Esophagus squamous epithelium (tissue), 5 donors: ENCODE measurements at places on chromosomes 7 and 10. TPM values are rescaled to one million over a fixed set of nuclear protein-coding genes. Genes with fewer than 3 reads are reported as not detected.

GRCh38 chr7:141911391-141911790, 4.8 kb upstream of the OR9A4 start:
- DNase-seq, result no peak
- no peak overlapping the region for H3K4me3 ChIP-seq
- H3K27me3 ChIP-seq, result no peaks in the 10 kb centered on the region
- no peak overlapping the region for H3K27ac ChIP-seq
- no peaks in the 10 kb centered on the region for H3K4me1 ChIP-seq

JCAD gene
- total RNA-seq, result 8.1 TPM

GRCh38 chr10:49478819-49479218, 60.1 kb downstream of the ERCC6 start:
- no peak overlapping the region for H3K4me3 ChIP-seq
- no peak overlapping the region for H3K27ac ChIP-seq
- peaks cover 5% of the 10 kb centered on the region for H3K36me3 ChIP-seq
- DNase-seq, result no peak
- no peaks in the 10 kb centered on the region for H3K27me3 ChIP-seq
- no peaks in the 10 kb centered on the region for H3K4me1 ChIP-seq

DNA sequence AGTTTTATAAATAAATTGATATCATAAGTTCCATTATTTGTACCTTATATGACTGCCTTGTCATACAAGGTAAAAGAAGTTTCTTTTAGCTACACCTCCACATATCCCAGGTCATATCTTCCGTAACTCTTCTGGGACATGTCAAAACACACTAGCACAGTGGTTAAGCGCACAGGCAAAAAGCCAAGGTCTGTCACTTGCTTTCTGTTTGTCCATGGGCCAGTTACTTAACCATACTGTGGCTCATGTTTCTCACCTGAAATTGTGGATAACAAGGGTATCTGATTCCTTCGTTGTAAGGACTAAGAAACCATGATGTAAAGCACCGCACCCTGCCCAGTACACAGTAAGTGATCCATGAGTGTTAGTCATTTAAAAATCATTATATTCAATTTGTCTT, 56.2 kb downstream of the SEMA3D start:
- no peak for DNase-seq
- no peaks in the 10 kb centered on the region for H3K36me3 ChIP-seq
- H3K4me1 ChIP-seq, result no peaks in the 10 kb centered on the region
- H3K4me3 ChIP-seq, result no peak overlapping the region
- H3K27me3 ChIP-seq, result no peaks in the 10 kb centered on the region

GRCh38 chr10:32951111-32951510, 6.9 kb downstream of the ITGB1 start:
- no peaks in the 10 kb centered on the region for H3K36me3 ChIP-seq
- no peak for DNase-seq
- H3K27me3 ChIP-seq, result no peaks in the 10 kb centered on the region
- no peak overlapping the region for H3K4me3 ChIP-seq

DNA sequence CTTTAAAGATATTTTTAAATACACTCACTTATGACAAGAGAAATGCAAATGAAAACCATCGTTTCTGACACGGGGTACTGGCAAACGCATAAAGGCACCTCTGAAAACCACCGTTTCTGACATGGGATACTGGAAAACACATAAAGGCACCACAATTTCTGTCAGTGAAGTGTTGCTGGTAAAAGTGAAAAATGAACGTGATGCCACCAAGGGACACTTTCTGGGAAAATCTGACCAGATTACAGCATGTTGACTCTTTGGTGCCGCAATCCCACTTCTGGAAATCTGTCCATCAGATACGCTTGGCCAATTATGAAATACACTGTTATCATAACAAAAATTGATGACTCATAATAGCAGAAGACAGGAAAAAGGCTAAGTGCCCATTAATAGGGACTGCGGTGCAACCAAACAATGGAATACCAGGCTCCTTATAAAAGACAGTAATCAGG, 131.7 kb downstream of the ZMYND11 start:
- no peak overlapping the region for H3K27ac ChIP-seq
- H3K36me3 ChIP-seq, result no peaks in the 10 kb centered on the region
- H3K4me3 ChIP-seq, result no peak overlapping the region
- no peaks in the 10 kb centered on the region for H3K4me1 ChIP-seq

GRCh38 chr10:121598263-121599249, at the start of gene FGFR2:
TSS of gene FGFR2 (minus strand) at chr10:121598444. CDS start at chr10:121593817, 4,627 bp downstream.
- H3K27ac ChIP-seq, result peak within 1 kb of the TSS; percentile 92
- no peaks in the 10 kb centered on the region for H3K27me3 ChIP-seq
- H3K4me1 ChIP-seq, result peaks cover 14% of the 10 kb centered on the region
- DNase-seq, result no peak
- no peaks in the 10 kb centered on the region for H3K36me3 ChIP-seq
- H3K4me3 ChIP-seq, result peak within 1 kb of the TSS; percentile 63

DNA sequence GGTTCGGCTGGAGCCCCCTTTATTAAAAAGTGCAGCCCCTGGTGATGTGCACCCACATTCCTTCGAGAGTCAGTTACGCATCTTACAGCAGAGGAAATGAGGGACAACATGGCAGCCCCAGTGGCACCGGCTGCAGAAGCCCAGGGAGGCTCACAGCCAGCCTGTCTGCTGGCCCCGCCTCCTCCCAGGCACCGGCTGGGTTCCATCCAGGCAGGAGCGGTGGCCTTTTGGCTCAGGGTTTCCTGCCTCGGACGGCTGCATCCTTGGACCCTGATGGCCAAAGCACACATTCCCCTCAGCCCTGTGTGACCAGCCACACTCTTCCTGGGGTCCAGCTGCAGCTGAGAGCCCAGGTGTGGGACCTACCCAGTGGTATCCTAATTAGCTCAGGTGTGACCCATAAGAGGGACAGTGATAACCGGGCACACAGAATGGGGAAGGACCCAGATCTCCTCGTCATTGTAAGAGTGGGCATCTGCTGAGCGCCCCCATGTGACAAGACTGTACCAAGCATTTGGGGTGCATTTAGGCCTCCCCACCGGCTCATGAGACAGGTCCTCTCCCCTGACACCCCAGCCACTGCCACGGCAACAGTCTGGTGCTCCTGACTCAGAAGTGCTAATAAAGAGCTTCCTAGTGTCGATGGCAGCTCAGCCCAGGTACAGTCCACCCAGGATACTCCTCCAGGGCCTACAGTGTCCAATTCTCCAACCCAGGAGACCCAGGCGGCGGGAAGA, 63.3 kb upstream of the CHST15 start:
- H3K27me3 ChIP-seq, result no peaks in the 10 kb centered on the region
- no peak for DNase-seq
- H3K4me1 ChIP-seq, result peaks cover 39% of the 10 kb centered on the region
- no peak overlapping the region for H3K4me3 ChIP-seq

DNA sequence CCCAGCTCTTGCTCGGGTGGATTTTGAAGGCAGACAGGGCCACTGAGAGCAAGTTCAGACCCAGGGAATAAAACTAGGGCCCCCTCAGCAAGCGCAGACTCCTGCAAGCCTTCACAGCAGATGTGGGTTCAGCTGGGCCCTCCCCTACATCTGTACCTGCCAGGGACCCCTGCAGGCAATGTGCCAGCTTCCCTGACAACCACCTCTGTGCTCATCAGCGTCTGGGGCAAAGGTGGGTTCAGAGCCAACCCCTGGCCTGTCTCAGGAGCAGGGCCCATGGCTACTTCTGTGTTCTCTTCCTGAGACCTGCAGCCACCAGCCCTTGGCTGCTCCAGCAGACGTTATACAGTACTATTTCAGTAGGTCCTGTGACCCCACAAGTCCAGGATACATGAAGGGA, 189.5 kb downstream of the DIP2C start:
- DNase-seq, result no peak
- peak overlapping the region; percentile 11 for H3K27ac ChIP-seq
- peaks cover 35% of the 10 kb centered on the region for H3K4me1 ChIP-seq
- no peaks in the 10 kb centered on the region for H3K27me3 ChIP-seq
- H3K36me3 ChIP-seq, result no peaks in the 10 kb centered on the region

DNA sequence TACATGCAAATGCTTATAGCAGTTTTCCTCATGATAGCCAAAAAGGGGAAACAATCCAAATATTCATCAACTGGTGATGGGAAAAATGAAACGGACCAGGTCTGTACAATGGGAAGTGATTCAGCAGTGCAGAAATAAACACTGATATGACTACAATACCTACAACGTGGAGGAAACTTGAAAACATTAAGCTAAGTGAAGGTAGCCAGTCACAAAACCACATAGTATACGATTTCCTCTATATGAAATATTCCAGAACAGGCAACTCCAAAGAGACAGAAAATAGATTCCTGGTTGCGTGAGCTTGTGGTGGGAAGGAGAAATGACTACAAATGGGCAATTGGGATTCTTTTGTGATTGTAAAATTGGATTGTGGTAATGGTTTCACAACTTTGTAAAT, 263.1 kb upstream of the PITRM1 start:
- H3K4me1 ChIP-seq, result no peaks in the 10 kb centered on the region
- no peaks in the 10 kb centered on the region for H3K36me3 ChIP-seq
- H3K27ac ChIP-seq, result no peak overlapping the region
- H3K27me3 ChIP-seq, result no peaks in the 10 kb centered on the region
- H3K4me3 ChIP-seq, result no peak overlapping the region

DNA sequence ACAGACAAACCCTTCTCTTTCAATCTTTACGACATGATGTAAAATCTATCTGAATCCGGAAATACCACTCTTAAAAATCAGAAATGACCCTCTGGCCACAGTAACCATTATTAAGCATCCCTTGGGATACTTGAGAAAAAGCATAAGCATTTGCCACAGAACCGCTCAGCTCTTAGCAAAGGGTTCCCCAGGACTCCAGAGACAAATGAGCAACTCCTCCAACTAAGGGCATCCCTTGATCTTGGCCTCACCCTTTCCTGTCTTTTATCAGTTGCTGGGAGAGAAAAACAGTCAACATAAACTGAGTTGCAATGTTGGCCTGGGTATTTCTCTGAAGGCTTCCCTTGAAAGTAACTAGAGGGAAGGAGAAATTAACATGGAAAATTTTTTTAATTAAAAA, 3.5 kb downstream of the PDLIM1 start:
- DNase-seq, result no peak
- peak overlapping the region; percentile 93 for H3K27ac ChIP-seq
- no peaks in the 10 kb centered on the region for H3K27me3 ChIP-seq
- no peaks in the 10 kb centered on the region for H3K36me3 ChIP-seq
- peak overlapping the region; percentile 77 for H3K4me3 ChIP-seq

DNA sequence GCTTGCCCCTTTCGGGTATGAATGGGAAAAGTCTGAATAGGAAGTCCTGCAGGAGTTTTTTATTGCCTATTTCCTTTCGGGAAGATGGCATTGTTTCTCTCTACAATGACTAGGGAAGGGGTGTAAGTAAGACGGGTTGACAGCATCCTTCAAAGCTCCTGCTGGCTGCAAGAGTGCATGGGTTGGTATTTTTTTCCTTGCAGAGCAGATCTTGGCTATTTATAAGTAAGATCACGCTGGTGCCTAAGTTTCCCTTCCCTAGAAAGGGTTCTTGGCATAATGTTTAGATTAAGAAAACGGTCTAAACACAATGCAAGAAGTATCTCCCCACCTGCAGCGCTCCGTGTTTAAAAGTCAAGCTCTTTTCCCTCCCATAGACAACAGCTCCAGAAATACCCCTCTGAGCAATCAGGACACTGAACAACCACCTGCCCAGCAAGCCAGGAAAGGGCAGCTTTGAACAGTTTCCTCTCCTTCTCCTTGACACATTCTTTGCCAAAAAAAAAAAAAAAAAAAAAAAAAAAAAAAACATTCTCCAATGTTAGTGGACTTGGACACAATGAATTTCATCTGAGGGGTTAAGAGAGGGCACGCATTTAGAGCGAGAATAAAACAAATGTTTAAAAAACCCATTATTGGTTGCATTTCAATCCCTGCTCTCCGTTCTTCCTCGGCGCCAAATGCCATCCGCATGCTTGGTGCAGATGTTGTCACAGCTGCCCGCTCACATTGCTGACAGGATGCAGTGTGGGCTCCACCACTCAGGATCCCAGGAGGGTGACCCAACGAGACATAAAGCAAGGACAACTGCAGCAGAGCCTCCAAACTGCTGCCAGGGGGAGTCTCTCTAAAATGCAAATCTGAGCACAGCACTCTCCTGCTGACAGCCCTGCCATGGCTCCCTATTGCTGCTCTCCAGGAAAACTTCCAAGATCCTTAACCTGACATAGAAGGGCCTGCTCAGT, 427.4 kb upstream of the MGMT start:
- no peaks in the 10 kb centered on the region for H3K27me3 ChIP-seq
- no peaks in the 10 kb centered on the region for H3K36me3 ChIP-seq
- H3K27ac ChIP-seq, result no peak overlapping the region
- H3K4me1 ChIP-seq, result no peaks in the 10 kb centered on the region

KMT2E gene
- 37.2 TPM for total RNA-seq

- H3K4me1 ChIP-seq, result no peaks in the 10 kb centered on the region
- no peak overlapping the region for H3K4me3 ChIP-seq
- DNase-seq, result no peak
- H3K27me3 ChIP-seq, result no peaks in the 10 kb centered on the region
- H3K36me3 ChIP-seq, result no peaks in the 10 kb centered on the region
Observed at GRCh38 chr7:106460792-106461254, 176.0 kb upstream of the NAMPT start.

UCMA gene
- total RNA-seq, result not detected

DNA sequence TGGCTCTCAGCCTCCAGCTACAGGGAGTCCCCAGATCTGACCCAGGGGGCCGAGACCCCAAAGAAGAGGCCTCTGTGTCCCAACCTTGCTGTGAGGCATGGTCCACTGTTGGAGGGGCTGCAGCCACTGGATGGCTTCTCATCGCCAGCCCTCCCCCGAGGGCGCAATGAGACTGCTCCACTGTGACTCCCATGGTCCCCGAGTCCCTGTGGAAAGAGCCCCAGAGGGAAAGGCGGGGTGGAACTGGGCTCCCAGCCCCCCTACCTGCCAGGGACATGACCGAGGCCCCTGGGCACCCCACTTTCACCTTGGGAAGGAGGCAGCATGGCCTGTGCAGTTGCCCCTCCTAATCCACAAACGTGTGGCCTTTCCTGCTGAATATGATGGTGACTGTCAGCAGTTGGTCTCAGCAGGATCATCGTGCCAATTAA, 33.5 kb upstream of the RET start:
- no peaks in the 10 kb centered on the region for H3K4me1 ChIP-seq
- no peaks in the 10 kb centered on the region for H3K36me3 ChIP-seq
- no peak overlapping the region for H3K27ac ChIP-seq
- no peak for DNase-seq
- H3K27me3 ChIP-seq, result no peaks in the 10 kb centered on the region
- no peak overlapping the region for H3K4me3 ChIP-seq

- H3K36me3 ChIP-seq, result peaks cover 82% of the 10 kb centered on the region
- H3K27me3 ChIP-seq, result no peaks in the 10 kb centered on the region
Observed at GRCh38 chr10:6221971-6222751, 19.4 kb downstream of the PFKFB3 start.
